Fibroblast of skin of scalp (primary cell): ENCODE measurements at places on chromosomes 2 and 18.

- no peak for DNase-seq
These were observed 1938.0 kb upstream of the PIK3C3 start for GRCh38 chr18:40017021-40017420.

GRCh38 chr2:40150266-40150665, 301.6 kb downstream of the SLC8A1 start:
- no peak for DNase-seq

- DNase-seq: no peak
These were observed 26.0 kb upstream of the TNS1 start for GRCh38 chr2:218028562-218029348.

DNA sequence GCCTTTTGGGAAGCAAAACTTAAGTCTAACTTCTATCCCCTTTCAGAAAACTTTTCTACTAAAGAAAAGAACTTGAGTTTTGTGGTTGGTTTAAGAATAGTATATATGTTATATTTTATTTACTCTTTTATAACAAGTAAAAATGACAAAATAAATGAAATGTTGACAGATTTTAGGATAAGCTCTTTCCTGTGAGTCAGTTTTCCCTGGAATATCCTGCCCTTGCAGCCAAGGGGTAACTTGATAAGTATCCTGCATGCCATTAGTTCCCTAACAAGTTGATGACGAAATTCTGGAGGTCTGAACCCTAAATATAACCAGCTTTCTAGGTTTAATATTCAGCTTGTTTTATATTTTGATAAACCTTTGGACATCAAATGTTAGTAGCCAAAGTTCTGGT, 7.3 kb upstream of the HTR2B start:
- peak; percentile 30 for DNase-seq

GRCh38 chr2:68284896-68285295, 32.6 kb upstream of the PPP3R1 start:
- DNase-seq: peak; percentile 65

DNA sequence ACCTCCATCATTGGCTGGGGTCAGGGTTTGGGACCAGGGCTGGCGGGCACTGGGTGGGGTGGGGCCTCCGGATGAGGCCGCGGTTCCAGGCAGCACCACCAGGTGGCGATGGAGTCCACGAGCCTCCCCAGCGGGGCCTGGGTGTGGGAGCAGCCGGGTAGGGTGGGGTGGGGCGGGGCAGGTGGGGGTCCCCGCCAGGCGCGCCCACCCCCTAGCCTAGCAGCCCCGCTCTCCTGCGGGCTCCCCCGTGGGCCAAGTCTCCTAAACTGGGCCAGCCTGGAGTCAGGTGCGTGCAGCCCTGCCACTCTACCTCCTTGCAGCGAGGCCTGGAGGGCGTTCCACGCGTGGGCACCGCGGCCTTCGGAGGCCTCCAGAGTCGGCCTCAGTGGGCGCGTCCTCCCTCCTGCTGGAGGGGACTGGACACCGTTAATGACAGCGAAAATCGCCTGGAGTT, 187.5 kb downstream of the TWIST2 start:
- DNase-seq: peak; percentile 17

DNA sequence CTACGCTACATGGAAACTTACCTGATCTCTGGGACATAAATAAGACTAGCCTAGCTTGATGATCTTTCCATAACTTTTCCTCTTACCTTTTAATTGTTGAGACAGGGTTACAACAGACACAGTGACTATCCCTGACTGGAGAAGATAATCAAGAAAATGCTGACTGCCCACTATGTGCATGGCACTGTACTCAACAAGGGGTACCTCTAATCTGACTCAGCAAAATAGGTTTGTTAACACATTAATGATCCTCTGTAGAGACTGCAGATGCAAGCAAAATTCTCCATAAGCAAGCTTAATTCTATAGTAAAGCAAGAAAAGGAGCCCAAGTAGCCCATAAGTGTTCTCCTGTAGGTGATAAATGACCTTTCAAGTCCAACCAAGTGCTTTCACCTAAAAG, 25.5 kb downstream of the ACVR1C start:
- DNase-seq: no peak

DNA sequence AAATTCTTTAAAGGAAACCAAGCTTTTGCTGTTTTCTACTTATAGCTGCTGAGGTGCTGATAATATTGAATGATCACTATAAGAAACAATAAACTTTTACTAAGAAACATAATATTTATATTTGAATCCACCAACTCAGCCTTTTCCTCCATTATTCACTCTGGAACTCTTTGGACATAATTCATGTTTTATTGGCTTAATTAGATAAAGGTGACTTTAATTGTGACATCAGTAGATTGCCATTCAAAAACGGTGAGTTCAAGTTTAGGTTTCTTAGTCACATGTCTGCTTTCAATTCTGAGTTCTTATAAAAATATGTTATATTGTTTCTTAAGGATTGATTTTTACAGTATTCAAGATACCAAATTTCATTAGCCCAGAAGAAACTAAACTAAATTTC, 24.0 kb downstream of the CCDC85A start:
- DNase-seq: peak; percentile 4

GRCh38 chr2:130756053-130756873, 923 bp downstream of the AMER3 start:
- peak; percentile 24 for DNase-seq

GRCh38 chr2:105261061-105261460, 19.5 kb downstream of the GPR45 start:
- DNase-seq: peak; percentile 92

DNA sequence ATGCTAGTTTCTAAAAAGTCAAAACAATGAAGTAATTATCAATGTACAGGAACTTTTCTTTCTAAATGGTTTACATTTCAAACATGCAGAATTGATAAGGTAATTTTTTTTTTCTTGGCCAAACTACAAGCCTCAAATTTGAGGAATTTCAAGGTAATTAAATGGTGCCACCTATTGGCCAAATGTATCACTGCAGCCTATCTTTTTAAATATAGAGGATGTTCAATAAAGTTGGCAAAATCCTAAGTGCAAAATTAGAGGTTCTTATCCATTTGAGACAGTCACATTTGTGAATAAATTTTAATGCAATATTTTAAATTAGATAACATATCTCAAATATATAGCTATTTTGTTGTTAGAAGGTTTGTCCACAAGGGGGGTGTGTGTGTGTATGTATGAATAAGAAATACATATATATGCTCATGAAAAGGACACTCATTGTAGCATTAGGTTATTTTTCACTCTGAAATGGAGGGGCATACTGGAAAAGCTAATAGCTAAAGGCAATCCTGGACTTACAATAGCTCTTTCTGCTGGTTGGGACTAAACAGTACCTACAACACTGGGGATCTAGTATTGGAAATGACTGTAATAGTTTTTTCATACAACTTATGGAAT, 26.2 kb downstream of the MMADHC start:
- peak; percentile 31 for DNase-seq

- DNase-seq: peak; percentile 47
These were observed 34.3 kb upstream of the PIEZO2 start for GRCh38 chr18:11183637-11184036.

DNA sequence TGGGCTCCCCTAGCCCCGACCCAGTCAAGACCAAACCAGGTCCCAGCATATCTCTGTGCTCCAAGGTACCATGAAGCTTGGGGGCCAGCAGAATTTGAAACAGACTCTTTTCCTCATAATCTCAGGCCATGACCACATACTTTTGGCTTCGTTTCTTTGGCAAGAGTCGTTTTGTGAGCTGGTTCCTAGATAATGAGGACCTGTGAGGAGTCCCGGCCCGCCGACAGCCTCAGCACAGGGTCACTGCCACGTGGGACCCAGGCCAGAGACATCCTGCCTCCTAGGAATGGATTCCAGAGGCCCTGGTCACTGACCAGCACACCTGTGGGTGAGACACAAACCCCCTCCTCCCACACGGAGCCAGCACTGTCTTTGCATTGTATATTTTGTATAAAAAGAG, 73.5 kb downstream of the VAPA start:
- no peak for DNase-seq

DNA sequence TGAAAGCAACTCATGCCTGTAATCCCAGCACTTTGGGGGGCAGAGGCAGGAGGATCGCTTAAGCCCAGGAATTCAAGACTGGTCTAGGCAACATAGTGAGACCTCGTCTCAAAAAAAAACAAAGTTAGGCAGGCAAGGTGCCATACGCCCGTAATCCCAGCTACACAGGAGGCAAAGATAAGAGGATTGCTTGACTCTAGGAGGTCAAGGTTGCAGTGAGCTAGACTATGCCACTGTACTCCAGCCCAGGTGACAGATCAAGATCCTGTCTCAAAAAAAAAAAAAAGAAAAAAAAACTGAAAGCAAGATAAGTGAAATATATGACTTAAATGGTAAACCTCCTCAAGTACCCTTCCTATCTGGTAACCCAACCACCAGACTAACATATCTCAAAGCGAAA, 59.8 kb downstream of the USP34 start:
- no peak for DNase-seq

DNA sequence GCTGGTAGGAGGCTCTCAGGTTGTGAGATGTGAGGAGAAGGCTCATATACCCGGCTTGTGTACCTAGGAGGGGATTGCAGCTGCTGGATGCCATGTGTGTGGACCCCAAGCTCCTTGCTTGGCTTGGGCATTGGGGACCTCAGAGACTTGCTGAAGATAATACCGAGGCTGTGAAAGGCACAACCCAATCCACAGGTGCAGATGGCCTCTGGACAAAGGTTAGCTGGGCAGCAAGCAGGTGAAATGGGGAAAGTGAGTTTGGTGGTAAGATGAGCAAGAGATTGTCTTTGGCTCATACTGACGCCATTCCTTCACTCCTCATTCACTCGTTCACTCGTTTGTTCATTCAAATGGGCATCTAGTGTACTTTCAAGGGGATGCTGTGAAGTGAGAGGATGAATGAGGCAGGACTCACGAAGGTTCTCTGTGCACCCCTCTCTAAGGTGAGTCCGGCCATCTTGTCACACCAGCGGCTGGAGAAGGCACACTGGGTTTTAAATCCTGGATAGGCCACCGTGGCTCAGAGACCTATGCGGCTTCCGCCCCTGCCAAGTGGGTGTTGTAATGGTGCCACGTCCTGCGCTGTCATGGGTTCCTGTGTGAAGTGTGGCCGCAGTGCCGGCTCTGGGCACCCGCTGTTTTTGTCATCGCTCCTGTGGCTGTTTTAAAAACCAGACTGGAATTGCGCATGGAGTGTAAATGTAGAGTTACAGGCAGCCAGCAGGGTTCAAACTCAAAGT, 13.7 kb downstream of the FBLN7 start:
- no peak for DNase-seq

DNA sequence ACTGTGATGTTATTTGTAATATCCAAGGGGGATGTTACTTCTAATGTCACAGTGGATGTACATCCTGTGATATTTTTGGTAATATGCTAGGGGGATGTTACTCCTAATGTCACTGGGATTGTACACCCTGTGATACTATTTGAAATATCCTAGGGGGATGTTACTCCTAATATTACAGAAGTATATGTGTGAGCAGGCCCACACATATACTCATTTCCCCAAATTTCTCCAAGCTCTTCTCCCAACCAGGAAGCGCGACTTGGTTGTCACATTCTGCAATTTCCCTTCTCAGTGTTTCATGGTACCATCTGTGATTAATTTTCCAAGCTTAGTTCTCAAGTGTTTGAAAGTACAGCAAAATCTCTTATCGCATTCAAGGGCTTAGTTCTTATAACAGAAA, 29.5 kb upstream of the CHN1 start:
- no peak for DNase-seq
